NCI-H774 (cell line): ENCODE measurements at places on chromosomes 6 and 20.
A peak's percentile ranks its signal among the peaks of the same experiment; 100 is the strongest.

- DNase-seq = peak; percentile 24
These were observed 827 bp downstream of the E2F3 start for GRCh38 chr6:20402342-20403069.

DNA sequence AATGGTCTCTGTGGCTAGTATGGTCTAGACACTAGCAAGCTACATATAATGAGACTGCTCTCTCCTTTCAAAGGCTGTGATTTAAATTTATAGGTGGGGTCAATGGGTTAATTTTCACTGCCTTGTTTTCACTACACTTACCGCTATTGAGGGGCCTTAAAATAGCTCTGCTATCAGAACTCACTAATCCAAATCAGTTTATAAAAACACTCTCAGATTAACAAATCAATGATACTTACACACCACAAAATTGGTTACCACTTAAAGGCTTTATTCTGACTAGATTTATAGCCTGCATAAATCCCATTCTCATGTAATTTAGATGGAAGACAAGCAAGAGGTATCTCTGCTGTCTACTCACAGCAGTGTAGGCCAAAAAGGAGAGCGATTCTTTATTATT is 313.0 kb upstream of the AGPAT4 start:
- no peak for DNase-seq

DNA sequence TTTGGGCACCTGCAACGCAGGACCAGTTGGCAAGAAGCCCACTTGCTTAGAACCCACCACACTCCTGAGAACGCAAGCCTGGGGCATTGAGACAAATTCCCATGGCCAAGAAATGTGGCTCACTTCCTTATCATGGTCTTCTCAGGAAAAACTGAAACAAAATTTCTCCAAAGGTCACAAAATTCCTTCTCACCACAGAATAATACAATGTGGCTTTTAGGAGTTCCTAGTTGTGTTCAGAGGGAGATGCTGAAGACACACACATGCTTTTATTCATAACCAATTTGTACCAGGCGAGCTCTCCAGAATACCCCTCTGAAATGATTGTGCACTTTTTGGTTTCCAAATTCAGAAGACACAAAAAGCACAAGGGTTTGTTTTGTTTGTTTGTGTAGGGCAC is 31.6 kb downstream of the ADTRP start:
- DNase-seq = no peak

GRCh38 chr6:13289789-13290318 is 38.5 kb downstream of the TBC1D7 start:
- no peak for DNase-seq

- DNase-seq = no peak
These were observed 40.6 kb upstream of the PTPRK start for GRCh38 chr6:128560966-128561365.

- no peak for DNase-seq
These were observed 274.1 kb upstream of the MAP3K7 start for GRCh38 chr6:90860822-90861601.

GRCh38 chr6:7731294-7731693 is 5.4 kb downstream of the BMP6 start:
- DNase-seq = no peak

DNA sequence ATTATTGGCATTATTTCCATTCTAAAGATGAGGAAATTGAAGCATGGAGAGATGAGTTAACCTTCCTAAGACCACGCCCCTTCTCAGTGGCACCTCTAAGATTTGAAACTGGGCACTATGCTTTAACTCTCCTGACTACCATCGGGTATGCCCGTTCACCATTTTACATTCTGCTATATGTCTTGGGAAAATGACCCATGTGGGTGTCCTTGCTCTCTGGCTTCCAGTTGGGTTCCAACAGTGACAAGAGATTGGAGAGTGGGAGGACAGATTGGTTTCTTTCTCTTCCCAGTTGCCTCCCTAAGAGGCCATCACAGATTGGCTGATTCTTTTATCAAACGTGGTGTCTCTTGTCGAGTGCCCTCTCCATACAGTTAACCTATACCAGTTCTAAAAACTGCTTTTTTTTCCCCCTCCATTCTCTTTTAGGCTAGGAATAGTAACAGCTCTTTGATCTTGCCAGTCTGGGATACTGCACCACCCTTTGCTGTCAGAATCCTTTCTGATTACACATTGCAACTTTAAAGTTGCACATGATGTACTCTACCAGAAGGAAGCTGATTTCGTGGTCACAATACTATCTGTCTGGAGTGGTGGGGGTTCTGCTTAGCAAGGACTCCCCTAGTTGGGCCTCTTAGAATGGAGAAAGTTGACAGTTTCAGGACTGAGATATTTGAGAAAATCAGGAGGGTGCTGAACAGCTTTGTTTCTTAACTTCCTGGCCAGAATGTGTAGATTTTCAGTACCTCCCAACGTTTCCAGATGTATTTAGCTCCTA is 88.0 kb upstream of the ELOVL5 start:
- no peak for DNase-seq

DNA sequence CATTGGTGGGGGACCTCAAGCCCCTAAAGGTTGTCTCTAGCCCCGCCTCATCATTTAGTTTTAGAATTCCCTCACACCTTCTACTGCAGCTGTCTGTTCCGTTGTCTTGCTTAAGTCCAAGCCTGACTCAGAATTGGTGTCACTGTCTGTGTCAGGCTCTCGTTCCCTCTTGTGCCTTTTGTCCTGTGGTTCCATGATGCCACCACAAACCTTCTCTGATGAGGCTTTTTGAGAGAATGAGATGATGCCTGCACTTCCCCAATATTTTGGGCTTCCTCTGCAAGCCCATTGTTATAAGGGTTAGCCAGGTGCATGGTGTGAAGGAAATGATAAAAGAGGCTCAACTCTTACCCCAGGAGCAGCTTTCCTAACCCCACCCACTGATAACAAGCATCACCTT is 8.1 kb upstream of the AKIRIN2 start:
- DNase-seq = no peak

DNA sequence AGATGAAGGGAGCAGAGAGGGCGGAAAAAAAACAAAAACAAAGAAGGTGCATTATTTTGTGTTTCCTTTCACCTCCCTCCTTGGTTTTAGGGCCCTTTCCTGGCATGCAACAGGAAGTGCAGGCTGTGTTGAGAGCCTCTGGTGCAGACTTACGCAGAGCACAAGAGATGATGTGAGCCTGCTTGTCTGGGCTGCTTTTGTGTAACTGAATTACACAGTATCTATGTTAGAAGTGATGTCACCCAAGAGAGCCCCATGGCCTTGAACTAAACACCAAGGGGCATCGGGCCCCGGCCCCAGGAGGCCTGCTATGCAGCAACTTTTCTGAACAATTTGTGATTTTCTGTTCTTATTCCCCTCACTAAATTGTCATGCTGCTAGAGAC is 25.5 kb downstream of the GNAS start:
- no peak for DNase-seq
